ENCODE measurements at places on chromosomes 3 and 15. TPM values are rescaled to one million over a fixed set of nuclear protein-coding genes. Genes with fewer than 3 reads are reported as not detected.

RYR3 gene
- not detected for total RNA-seq

PP2D1 gene
- total RNA-seq: not detected

SLC12A8 gene
- total RNA-seq: 61.4 TPM

DPPA2 gene
- total RNA-seq: not detected

CORO2B gene
- 0.27 TPM for total RNA-seq

FANCD2OS gene
- not detected for total RNA-seq

PROS1 gene
- total RNA-seq: 0.10 TPM

SPTSSB gene
- 1.8 TPM for total RNA-seq

IGF2BP2 gene
- total RNA-seq: 0.21 TPM

ISLR gene
- total RNA-seq: 1.7 TPM

IGSF10 gene
- total RNA-seq: 0.05 TPM

TIGIT gene
- 0.85 TPM for total RNA-seq

ACVR2B gene
- total RNA-seq: 3.2 TPM

SNUPN gene
- total RNA-seq: 22.9 TPM
